Right cardiac atrium (tissue), 5 donors: ENCODE measurements at places on chromosomes 3 and 15.

DNA sequence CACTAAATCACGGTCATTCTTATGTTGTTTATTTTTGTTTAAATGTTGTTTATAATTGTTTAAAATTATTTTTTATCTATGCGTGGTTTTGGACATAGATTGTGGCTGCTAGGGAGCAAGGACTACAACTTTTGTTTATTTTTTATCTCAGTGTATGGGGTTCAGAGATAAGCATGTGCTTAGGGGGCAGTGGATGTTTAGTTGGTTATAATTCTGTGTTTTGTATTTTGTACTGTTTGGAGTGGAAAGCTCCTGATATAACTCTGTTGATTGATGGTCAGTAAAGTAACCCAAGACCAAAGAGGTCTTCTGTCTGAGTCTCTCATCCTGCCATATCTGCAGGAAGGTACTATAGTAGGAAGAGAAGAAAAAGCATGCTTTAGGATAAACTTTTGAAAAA lies 36.5 kb upstream of the NPHP3 start:
- DNase-seq, result no peak

GRCh38 chr3:195086341-195086740 lies 184.6 kb downstream of the XXYLT1 start:
- no peak for DNase-seq

DNA sequence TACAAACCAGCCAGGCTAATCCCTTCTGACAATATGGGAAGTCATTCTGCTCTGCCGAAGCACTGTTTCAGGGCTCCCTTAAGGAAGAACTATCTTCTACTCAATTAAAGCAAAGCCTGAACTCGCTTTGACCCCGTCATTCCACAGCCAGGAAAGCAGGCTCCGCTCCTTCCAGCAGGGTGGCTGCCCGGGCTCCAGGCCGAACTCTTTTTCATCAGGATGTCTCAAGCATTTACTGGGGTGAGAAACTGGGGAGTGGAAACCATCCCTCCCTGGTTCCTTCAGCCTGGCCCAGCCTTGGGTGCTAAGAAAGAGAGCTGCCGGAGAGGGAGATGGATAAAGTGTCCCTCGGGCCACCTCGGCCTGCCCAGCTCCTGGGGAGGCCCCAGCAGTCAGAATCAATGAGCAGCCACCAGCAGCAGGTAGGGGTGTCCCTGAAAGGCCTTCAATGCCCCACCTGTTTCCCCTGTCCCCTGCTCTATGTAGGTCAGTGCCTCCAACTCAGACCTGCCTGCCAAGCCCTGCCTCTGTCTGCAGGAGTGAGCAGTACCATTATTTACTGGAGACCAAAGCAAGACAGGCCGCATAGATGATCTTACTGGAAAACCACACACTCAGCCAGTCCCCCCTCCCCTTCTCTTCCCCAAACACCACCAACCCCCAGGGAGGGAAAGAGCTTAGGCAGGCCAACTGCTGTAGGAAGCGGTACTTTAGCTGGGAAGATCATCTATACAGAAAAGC lies 225.6 kb upstream of the TLE3 start:
- DNase-seq, result peak; percentile 88

DNA sequence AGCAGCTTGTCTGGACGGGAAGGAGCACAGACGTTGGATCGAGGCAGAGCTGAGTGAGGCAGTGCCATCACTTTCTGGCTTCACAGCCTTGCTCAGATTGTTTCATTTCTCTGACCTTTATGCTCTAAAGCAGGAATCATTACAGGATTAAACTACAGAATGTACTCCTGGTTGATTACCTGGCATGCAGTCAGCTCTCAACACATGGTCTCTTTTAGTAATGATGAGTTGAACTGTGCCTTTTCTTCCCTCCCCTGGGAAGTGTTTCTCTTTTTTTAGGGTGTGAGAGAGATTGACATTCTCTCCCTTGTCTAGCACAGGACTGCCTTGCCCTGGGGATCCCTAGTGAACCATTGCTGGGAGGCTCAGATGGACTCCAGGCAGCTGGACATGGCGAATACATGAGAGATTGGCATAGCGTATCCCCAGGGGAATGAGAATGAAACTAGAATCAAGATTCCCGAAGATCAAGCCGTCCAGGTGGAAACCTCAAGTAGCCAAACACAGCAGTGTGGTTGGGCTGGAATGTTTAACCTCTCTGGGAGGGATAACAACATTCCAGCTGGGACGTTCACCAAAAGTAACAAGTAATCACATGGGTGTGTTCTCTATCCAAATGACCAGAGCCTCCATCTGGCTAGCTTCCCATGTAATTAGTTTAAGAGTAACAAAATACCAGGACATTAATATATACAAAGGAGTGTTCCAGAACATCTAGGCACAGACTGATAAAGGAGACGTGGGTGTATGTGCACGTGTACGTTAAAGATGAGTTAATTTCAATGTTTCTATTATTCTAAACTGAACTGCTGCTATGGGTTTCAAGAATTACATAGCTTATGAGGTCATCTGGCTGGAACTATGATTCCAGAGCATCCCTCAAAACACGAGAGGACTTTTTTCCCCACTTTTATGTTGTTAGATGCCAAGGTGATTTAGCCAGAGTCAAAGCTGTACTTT lies 118.6 kb upstream of the NR2E3 start:
- no peak for DNase-seq

- DNase-seq, result no peak
Observed at GRCh38 chr3:87979527-87979926, 79.3 kb downstream of the CGGBP1 start.

DNA sequence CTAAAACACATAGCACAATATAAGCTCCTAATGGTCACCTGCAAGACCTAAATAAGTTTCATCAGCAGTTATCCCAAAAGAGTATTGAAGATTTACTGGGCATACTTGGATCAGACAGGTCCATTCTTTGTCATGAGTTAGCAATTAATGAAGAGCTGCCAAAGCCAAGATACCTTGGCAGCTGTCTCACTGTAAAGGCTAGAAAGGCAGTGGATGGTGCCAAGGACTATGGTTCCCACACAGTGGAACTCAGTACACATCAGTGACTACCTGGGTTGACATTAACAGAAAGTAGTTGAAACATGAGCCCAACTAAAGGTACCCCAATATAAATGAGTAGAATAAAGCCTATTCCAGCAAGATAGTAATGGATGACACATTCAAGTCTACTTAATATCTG lies 41.1 kb upstream of the TMCO5A start:
- DNase-seq, result no peak

DNA sequence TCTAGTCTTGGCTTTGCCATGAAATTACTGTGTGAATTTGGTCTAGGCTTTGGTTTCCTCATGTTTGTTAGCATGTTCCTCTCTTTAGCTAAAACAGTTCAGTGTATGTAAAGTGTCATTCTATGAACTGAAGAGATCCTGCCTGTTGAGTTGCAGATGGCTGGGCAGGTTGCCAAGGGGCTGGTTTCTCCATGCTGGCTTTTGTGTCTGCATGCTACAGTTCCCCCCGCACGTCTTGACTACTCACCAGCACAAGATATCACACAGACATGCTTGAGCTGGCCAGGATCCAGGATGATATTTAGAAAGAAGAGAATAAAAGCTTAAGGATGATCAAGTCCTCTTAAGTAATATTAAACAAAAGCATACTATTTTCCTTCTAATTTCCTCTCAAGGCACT lies 90.2 kb downstream of the CERS3 start:
- DNase-seq, result peak; percentile 76
